ENCODE measurements at places on chromosomes 2 and 18.

DNA sequence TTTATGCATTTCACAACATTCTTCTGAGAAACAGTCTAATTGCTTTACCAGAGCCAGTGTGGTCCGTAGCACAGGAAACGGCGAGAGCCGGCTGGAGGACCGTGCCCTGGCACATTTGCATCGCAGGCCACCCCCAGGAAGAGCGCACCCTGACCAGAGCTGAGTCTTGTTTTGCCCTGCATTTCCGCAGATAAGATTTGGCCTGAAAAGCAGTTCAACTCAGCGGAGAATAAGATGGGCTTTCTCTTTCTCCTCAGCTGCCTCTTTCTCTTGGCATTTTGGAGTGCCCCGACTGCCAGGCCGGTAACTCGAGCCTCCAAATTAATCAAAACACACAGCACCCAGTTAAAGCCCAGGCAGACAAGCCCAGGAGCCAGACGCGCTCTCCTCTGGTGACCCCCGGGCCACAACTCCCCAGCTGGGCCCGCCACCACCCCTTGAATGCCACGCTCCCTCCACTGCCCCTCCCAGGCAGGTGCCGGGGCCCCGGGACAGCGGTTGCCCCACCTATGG, 464 bp downstream of the COL4A4 start:
- DNase-seq = no peak

DNA sequence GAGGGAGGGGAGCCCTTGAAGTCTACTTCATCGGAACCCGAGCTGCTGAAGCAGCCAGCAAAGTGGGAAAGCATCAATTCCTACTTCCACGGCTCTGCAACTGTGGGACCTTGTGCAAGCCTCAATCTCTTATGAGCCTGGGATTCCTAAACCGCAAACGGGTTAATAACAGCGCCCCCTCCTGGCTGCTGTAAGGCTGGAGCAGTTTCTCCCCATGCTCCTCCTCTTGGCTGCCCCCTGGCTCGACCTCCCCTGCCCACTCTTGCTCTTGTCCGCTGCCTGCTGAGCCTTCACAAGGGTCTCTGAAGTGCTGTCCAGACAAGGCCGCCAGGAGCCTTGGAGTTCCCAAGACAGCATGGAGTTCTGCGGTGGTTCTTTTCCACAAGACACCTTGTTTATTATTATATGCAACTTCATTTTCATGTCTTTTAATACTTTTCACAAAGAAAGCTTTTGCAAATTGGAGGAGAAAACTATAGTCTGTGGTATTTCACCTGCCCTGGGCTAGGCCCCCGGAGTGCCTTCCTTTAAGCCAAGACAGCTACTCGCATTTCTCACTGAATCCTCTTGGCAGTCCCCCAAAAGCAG, 157.2 kb downstream of the DDX1 start:
- DNase-seq = no peak

- DNase-seq = no peak
Observed at GRCh38 chr2:241579281-241579680, 20.7 kb downstream of the BOK start.

GRCh38 chr18:34744569-34744968, 34.5 kb downstream of the DTNA start:
- no peak for DNase-seq

DNA sequence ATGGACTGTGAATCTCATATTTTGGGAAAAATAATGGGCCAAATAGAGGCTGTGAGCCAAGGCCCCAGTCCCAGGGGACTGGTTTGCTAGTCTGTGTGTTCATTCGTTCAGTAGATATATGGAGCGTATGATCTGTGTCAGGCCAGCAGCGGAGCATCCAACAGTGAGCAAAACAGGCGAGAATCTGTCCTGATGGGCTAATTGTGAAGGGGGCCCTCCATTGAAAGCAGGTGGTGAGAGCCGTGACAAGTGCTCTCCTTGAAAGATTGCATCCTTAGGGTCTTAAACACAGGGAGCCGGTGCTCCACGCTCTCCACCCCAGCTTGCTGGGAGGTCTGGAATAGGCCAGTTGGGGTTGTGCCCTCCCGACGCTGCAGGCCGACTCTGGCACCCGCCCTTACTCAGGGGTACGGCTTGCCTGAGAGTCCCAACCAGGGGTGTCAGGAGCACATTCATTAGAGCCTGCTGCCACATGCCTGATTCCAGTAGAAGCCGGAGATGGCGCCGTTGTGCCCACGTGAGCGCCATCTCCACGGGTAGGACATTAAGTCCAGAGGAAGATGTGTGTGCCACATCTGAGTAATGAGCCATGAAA, 213.3 kb downstream of the SH3RF3 start:
- no peak for DNase-seq

DNA sequence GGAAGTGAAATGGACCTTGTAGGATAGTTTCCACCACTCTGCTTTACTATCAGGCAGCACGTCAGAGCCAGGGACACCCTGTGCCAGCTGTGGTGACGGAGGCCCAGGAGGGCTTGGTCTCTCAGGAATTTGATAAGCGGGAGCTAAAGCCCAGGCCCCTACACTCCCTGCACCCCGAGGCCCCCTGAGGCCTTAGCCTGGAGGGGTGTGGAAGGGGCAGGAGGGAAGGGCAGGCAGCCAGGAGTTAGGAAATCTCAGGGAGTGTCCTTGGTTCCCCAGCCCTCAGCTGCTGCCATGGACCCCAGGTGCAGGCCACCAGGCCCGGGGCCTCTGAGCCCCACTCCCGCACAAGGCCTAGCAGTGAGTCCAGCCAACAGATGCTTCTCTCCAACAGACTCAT, 38.2 kb downstream of the PDIA6 start:
- DNase-seq = no peak

- DNase-seq = no peak
Observed at GRCh38 chr18:74139411-74139810, 8.2 kb downstream of the FBXO15 start.

DNA sequence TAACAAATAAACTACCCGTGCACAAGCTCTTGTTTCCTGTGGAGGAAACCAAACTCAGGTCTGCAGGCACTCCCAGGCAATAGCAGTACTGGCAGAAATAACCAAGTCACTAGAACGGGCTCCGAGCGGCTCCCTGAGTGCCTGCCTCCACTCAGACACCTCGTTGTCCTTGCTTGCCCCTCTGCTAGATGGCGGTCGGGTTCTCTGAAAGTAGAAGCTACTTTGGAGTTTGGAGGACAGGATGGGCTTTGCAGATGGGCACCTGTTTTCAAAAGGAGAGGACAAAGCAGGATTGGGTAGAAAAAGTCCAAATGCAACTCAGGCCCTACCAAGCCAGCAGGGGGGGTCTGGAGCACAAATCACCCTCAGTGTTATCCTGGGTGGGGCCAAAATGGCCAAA, 136.4 kb downstream of the LRRC30 start:
- DNase-seq = no peak

- no peak for DNase-seq
Observed at GRCh38 chr2:24903161-24904103, 16.6 kb downstream of the ADCY3 start.

- peak; percentile 43 for DNase-seq
Observed at GRCh38 chr2:220394433-220394832, 767.0 kb downstream of the SLC4A3 start.

DNA sequence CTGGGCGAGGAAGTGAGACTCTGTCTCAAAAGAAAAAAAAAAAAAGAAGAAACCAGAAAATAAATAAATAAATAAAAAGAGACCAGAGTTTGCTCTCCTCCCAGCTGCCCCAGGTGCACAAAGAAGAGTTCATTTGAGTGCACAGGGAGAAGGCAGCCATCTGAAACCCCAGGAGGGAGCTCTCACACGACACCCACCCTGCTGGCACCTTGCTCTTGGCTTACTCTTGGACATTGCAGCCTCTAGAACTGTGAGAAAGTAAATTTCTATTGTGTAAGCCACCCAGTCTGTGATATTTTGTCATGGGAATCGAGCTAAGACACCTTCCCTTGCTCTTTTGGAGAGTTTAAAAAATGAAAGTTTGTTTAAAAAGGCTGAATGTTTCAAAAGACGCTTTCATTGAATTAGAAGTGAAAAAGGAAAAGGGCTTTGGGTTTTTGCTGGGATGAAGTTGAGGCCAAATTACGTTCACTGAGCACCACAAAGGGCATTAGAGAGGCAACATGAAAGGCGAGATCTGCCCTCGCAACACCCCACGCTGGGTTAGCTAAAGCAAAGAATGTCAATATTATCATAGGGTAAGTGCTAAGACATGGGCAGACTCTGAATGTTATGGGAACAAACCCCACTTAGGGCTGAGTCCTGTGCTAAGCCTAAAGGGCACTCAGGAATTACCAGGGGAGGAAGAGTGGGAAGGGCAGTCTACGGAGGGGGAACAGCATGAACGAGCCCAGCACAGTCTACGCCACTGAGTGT, 128.9 kb upstream of the RIOK3 start:
- no peak for DNase-seq

DNA sequence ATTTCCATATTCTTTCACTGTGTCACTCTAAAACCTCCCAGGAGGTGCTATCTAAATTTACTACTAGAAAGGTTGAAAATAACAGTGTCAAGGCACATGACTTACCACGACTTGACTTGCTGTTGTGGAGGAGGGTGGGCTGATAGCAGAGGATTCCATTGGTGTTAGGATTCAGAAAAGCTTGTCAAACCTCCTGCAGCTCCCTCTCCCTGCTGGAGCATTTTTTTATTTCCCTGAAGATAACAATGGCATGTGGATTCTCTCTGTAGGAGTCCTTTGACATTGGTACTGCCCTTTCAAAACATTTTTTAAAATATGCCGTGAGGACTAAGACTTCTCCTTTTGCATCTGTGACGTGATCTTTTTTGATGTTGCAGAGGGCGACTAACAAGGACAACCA, 696.9 kb upstream of the GYPC start:
- DNase-seq = no peak

DNA sequence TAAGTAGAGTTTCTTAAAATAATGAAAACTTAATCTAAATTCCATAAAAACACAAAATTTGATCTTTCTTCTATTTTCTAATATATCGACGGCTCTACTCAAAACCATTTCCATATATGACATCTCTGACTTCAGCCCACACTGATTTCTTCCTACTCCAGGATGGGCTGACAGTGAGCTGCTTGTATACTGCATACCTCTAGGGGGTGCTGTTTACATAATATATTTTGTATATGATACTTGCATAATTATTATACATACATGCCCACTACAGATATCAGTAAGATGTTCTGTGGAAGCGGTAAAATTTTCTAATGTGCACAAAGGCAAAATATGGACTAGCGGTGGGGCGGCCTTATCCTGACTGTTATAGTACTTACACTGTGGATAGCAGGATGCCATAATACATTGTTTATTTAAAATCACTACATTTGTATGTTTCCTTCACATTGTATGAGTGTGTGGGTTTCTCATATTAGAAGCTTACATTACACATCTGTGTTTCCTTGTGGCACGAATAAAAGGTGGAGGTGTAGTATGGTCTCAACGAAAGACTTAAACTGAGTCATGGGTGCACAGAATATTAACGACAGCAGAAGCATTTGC, 66.1 kb upstream of the NXPH2 start:
- DNase-seq = peak; percentile 47

DNA sequence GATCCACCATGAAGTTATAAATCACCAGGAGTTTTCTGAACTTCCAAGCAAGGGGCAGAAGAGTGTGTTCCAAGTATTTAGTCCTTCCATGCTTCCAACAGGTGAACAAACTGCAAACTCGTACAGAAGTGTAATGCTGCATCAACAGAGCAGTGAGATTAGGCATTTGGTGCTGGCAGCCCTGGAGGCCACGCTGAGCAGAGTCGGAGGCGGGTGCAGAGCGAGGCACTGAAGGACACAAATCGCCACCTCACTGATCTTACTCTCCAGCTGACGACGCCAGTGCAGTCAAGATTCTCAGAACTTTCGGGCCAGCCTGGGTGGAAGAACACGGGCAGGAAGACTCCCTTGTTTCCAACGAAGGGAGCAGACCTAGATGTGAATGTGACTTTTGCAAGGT, 39.2 kb downstream of the SERPINE2 start:
- DNase-seq = no peak

- no peak for DNase-seq
Observed at GRCh38 chr2:169324581-169325260, 37.6 kb downstream of the LRP2 start.

DNA sequence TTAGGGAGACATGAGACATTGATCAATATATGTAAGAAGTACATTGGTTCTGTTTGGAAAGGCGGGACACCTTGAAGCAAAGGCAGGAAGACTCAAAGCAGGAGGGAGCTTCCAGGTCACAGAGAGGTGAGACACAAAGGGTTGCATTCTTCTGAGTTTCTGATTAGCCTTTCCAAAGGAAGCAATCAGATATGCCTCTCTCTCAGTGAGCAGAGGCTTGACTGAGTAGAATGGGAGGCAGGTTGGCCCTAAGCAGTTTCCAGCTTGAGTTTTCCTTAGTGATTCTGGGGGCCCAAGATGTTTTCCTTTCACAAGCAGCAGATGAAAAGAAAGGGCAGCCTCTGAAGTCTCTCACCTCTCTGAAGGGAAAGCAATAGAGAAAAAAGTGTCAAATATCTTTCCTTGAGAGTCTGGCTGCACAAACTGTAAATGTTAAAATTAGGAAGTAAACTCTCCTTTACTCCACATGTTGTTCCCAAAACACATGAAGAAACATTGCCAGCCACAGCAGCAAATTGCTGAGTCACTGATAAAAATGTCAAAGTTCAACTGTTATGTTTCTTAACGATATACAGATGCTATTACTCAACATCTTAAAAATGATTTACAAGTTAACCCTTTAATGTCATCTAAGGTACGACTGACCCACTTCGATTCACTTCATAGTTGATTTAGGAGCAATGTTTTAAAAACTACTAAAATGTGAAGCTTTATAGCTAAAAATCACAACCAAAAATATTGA, 40.3 kb downstream of the CYB5A start:
- DNase-seq = no peak

DNA sequence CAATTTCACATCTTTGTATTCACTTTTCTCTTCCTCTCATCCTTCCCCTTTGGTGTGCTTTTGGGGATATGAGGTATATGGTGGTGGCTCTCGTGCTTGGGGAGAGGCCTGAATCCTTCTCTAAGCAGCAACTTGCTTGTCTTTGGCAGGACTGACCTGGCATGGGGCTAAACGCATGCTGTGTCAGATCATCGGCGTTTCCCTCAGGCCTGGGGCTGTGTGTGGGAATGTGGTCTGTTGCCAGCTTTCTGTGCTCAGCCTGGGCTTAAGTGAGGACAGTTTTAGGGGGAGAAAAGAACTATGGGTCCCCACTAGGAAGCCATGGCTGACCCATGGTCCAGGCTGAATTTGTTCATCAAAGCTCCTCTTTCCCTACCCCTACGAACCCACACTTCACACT, 60.7 kb downstream of the TET3 start:
- no peak for DNase-seq

GRCh38 chr2:58127111-58127510, 80.5 kb downstream of the VRK2 start:
- no peak for DNase-seq

- peak; percentile 19 for DNase-seq
Observed at GRCh38 chr2:122329278-122329677, 573.8 kb downstream of the TSN start.

DNA sequence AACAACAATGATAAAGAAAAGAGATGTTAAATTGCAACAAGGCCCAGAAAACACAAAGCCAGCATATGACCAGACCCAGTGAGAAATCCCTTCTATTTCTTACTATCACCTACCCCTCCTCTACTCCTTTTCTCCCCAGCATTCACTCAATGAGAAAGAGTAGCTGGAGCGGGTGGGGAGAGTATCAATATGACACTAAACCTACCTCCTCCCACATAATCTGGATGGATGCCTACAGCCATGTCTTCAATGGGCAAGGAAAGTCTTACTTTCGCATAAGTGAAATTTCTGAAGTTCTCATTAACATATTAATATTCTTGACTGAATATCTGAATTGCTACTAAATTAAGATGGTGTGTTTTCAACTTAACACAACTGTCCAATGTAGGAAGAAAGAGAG, 78.2 kb downstream of the AFF3 start:
- no peak for DNase-seq

Measured in NCI-H1105 treated with DMSO at 0.1 percent for 48 hours (cell line).